ENCODE measurements at places on chromosomes 3 and 15.

DNA sequence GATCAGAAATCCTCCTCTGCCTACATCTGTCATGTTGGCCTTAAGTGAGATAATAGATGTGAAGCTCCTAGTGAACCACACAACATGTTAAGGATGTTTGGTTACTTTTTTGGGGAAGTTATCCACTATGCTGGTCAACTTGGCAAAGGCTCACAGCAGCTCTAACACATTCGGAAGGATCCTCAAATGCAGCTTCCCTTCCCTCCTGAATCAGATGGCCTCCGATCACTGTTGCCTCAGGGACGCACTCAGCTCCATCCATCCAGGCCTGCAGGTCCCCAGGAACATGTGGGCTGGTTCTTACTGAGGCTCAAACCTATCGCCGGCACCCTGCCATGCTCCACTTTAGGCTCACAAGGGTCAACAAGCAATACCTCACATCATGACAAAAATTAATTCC lies 67.9 kb downstream of the CORO2B start:
- no peak for DNase-seq

- no peak for DNase-seq
These were observed 64.0 kb upstream of the CDAN1 start for GRCh38 chr15:42800731-42801474.

GRCh38 chr3:65030847-65031463 lies 343.2 kb upstream of the ADAMTS9 start:
- no peak for DNase-seq

DNA sequence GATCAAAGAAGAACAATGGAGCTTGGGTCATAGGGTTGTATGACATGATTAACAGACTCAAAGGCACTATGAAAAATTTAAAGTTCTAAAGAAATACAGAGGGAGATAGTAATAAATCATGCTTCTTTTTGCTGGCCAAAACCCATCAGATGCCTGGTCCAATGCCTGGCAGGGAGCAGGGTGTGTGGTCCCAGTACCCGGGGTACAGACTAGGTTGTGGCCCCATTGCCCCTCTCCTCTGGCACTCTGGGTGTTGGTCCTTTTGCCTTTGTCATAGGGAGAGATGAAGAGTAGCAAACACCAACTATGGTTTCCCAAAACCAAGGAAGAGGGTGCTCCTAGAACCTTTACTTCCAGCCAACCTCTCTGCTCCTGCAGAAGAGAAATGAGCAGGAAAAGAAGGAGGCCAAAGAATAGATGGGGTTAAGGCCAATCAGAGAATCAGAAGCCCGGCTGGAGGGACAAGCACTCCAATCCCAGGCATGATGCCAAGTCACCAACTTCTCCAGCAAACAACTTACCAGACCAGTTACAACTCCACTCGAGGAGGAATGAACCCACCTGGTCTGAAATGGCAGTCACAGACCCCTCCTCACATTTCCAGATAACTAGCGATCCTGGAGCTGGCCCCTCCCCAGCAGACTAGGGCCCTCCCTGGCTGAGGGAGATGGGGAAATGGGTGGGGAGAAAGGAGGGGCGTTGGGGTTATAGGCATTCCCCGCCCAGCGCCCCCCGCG lies 1.8 kb downstream of the IGDCC3 start:
- DNase-seq, result no peak

DNA sequence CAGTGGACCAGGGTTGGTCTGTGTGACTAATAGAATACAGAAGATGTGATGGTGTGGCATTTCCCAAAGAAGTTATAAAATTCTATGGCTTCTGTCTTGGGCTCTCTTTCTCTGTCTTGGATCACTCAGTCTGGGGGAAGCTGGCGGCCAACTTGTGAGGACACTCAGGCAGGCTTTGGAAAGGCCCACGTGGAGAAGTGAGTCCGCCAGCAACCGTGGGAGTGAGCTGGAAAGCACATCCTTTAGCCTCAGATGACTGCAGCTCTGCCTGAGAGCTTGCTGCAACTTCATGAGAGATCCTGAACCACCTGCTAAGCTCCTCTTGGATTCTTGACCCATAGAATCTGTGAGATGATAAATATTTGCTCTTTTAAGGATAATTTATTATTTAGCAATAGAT lies 72.0 kb upstream of the RASGRP1 start:
- no peak for DNase-seq

- DNase-seq, result no peak
These were observed 441.1 kb upstream of the MDFIC2 start for GRCh38 chr3:70753572-70753971.

DNA sequence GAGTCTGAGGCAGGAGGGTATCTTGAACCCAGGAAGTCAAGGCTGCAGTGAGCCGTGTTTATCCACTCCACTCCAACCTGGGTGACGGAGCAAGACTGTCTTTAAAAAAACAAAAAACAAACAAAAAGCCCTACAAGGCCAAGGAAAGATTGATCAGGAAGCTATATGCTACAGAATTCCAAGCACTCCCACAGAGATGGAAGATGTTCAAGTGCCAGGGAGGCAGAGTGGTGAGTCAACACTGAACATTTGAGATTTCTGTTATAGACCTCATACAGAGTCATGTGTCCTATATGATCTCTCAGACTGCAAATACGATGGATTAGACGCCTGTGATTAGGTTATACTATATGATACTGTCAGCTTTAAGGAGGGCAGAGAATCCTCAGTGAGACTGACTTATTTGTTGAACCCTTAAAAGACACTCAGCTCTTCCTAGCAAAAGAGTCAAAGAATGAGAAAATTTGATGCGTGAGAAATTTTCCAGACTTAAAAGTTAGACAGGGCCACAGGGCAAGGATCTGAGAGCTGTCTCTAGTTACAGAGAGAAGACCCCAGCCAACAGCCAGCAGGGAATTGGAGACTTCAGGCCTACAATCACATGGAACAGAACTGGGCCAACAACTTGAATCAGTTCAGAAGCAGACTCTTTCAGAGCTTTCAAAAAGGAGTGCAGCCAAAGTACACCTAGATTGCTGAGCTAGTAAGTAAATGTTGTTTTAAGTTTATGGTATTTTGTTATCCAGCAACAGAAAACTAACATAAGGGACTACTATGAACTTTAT lies 107.6 kb downstream of the PIK3CB start:
- DNase-seq, result no peak

DNA sequence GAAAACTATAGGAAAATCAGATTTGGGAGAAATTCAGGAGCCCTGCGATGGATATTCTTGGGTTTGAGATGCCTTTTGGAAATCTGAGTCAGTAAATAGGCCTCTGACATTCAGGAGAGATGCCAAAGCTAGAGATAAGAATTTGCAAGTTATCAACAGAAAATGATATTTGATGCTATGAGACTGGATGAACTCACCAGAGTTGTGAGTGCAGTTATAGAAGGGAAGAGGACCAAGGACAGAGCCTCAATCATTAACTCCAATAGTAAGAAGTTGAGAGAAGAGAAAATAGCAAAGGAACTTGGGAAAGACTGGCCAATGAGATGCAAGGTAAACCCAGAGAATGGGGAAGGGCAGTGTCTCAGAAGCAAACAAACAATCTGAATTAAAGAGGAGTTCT lies 7.9 kb upstream of the ANO10 start:
- DNase-seq, result no peak

DNA sequence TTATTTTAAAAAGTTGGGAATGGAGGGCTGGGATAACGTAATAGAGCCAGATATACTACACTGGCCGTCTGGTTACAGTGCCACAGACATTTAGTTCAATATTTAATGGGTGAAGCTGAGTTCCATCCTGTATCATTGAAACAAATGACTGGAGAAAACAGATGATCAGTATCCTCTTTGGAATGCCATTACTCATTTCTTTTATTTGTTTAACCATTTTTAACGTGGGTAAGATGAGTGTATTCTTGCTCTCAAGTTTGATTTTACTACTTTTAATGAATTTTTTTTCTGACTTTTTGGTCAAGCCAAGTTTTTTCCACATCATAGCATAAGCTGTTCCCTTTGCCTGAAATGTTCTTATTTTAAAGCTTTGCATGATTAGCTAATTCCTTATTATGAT lies 53.9 kb upstream of the GRM7 start:
- DNase-seq, result no peak

- no peak for DNase-seq
These were observed 23.6 kb downstream of the NR2F2 start for GRCh38 chr15:96353930-96354730.

GRCh38 chr3:165491487-165491886 lies 295.3 kb upstream of the SLITRK3 start:
- no peak for DNase-seq

DNA sequence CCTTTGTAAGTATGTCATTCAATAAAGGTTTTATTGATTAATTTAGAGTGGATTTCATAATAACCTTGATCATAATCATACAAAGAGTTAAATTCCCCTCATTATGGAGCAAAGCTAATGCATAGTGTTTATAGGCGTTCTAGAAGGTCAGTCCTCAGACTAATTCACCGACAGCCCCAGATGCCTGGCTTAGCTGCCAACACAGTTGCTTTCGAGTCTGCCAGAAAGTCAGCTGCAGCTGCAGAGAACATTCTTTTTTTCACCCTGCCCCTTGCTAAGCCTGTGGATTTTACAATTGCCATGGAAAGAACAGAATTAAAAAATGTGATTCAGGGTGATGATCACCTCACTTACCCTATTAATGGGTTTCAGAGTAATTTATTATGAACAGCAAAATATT lies 21.2 kb downstream of the CADM2 start:
- no peak for DNase-seq

- DNase-seq, result no peak
These were observed 181.4 kb downstream of the NTRK3 start for GRCh38 chr15:88075102-88075501.

DNA sequence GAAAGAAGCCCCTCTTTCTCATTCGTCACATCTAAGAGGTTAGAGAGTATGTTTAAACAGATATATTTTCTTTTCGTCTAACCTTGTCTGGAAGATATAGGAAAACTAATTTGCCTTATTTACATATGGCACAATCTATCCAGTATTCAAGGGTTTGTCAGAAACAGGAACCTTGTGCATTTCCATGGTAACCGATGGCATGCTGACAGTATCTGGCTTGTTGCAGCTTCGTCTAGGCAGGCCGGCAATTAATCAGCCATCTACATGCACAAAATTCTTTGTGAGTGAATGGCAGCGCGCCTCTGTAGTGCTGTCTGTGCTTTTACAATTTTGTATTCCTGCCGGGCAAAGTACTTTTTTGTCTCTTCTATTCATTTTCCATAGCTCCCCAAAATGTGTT lies 294.0 kb upstream of the SOX2 start:
- DNase-seq, result no peak

DNA sequence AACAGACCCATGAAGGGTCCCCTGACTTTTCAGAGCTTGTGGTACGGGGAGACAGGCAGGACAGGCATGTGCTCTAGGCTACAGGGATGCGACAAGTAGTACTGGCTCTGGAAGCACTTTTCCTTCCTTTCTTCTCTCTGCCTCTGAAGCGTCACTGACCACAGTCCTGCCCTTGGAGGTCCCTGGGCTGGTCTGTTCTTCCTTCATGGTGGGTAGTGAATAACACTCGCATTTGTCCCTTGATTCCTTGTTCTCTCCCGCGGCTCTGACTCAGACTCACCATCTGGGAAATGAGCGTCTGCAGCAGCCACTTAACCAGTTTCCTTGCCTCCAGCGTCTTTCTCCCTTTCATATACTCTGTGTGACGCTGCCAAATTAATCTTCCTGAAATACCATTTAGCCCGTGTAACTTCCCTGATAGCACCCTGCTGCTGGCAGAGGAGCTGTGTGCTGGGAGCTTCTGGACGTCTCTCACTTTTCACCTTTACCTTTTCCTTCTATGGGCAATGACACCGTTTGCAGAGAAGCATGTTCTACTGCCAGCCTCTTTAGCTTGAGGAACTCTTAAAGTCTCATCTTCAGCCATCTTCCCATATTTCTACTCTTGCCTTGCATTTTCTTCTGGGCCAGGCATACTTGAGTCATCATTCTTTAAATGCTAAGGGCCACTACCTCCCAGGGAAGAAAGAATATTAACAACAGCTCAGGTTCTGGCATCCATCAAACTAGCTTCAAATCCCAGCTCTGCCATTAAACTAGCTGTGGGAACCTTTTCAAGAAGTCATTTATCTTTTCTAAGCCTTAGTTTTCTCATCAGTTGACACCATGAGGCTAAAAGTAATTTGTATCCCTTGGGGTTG lies 33.6 kb downstream of the TMEM45A start:
- no peak for DNase-seq

GRCh38 chr3:108461661-108462111 lies 48.7 kb downstream of the MYH15 start:
- no peak for DNase-seq
